ENCODE measurements at places on chromosomes 1 and 21.

GRCh38 chr1:246532519-246532918 lies 25.4 kb upstream of the SMYD3 start:
- no peak for DNase-seq

- no peak for DNase-seq
Observed at GRCh38 chr1:200670242-200671118, 773 bp upstream of the DDX59 start.

- no peak for DNase-seq
Observed at GRCh38 chr1:175145899-175146528, 46.6 kb downstream of the KIAA0040 start.

DNA sequence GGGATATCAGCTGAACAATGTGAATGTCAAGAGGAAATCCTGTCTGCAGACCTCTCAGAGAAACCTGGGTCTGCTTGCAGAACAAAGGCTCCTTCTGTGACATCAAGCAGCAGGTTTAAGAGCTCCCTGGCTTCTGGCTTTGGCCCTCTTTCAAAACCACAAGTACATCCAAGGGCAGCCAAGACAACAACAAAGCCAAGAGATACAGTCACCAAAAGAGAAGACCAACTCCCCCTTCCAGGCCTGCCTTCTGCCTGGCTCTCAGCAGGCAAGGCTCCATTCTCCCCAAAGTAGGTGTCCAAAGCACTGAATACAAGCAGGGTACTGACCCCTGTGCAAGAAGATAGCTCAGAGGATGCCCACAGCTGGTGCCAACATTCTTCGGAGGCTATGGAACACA lies 11.5 kb downstream of the BCAR3 start:
- no peak for DNase-seq

Data from tibial artery (tissue), 4 donors.